ENCODE measurements at places on chromosomes 5 and 9.

- DNase-seq: no peak
Observed at GRCh38 chr9:77848404-77848803, 183.2 kb downstream of the GNAQ start.

- DNase-seq: no peak
Observed at GRCh38 chr9:76676857-76677256, 87.4 kb upstream of the PCA3 start.

- DNase-seq: no peak
Observed at GRCh38 chr5:123181394-123181801, 92.4 kb downstream of the PRDM6 start.

GRCh38 chr5:59430066-59430685 is 463.4 kb downstream of the PDE4D start:
- no peak for DNase-seq

DNA sequence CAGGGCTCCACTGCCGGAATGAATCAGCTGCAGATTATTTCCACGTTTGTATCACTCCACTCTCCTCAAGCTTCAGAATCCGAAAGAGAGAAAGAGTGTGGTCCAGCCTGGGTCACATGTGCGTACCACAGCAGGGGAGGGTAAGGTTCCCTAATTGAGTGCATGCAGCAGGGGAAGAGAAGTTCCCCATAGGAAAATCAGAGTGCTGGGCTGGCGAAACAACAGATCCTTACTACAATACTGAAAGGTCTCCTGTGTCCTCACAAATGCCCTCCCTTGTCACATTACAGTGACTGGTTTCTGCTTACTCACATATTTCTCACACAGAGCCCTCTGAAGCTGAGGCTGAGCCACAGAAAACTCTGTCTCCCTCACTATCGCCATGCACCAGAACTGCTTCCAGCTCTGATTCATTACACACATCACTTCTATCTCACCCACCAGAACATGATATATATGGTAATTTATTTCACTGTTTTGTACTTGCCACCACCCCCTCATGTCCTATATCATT is 532.2 kb upstream of the TUSC1 start:
- DNase-seq: no peak

DNA sequence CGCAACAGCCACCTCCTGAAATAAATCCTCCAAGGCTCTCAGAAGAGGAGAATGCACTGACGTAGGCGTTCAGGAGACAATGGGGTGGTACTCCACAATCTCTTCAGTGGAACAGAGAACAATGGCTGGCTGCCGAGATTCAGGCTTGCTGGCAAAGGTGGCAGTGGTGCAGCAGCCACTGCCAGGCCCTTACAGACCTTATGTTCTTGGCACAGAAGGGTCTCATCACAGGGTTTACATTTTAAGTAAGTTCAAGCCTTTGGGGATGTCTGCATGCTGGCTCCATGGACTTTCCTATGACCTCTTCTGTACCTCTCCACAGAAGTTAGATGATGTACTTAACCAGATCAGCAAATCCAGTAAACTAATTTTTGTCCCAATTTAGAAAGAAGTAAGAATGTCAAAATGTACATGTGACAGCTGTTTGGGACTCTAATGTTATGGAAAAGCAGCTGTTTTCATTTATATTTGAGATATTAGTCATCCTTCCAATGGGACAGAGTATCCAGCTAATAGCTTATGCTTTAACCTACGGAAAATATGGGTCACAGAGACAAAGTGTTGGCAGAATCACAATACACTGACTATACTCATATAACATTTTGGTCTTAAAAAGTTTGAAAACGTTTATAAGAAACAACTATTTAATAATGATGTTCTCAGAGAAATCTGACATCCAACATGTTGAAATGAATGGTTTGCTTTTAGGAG is 180.9 kb downstream of the MAPKAP1 start:
- no peak for DNase-seq

DNA sequence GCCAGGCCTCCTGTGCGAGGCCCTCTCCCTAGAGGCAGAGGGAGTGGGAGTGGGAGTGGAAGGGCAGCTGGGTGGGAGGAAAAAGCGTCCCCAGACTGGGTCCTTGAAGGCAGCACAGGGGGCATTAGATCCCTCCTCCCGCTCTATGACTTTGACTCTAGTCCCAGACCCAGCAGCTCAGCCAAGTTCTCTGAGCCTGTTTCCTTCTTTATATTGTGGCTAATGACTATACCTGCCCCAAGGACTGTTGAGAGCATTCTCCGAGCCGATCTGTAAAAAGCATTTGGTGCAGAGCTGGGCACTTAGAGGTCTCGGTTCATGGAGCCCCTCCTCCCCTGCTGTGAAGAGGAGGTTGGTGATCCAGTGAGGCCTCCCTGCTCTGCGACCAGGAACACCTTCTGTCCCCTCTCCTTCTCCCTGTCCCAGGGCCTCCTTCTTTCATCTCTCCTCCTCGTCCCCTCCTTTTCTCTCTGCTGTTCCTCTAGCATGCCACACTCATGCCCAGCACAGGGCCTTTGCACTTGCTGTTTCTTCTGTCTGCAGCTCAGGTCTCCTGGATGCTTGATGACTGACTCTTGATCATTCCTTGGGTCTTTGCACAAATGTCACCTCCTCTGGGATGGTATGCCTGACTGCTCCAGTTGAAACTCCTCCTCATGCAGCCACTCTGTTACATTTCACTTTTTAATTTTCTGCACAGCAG is 23.4 kb upstream of the PSD2 start:
- no peak for DNase-seq

DNA sequence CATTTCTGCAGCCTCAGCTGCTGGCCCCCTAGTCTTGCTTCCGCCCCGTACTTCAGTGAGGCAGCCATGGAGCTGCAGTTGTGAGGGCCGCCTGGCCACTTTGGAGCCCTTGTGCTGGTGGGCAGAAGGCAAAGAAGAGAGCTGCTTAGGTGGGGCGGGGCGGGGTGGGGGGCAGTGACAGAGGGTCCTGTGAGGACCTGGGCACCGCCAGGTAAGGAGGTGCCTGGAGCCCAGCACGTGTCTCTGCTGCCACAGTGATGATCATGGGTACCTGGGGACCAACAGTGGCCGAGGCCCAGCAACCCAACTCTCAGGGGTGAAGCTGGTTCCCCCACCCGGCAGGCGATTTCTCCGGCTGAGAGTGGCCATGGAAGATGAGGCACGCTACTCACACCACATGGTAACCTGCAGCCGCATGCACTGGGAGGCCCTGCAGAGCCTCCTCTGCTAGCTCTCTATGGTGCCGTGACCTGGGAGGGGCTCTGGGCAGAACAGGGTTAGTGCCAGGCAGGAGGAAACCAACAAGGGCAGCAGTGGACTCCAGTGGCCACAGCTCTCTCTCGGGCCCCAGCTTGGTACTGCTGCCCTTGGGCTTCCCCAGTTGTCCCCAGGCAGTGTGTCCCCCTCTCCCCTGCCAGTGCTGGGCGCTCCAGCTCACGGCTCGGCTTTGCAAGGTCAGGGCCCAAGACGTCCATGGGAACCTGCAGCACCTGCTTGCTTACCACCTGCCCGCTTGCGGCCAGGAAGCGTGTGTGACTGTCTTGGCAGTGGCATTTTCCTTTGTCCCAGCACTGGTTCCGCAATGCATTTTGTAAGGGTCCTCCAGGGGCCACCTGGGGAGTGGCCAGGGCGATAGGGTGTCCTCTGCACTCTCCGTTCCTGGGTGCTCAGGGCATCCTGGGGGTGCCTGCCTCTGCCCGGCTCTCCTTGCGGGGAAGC is 24.0 kb downstream of the NDUFS6 start:
- no peak for DNase-seq

DNA sequence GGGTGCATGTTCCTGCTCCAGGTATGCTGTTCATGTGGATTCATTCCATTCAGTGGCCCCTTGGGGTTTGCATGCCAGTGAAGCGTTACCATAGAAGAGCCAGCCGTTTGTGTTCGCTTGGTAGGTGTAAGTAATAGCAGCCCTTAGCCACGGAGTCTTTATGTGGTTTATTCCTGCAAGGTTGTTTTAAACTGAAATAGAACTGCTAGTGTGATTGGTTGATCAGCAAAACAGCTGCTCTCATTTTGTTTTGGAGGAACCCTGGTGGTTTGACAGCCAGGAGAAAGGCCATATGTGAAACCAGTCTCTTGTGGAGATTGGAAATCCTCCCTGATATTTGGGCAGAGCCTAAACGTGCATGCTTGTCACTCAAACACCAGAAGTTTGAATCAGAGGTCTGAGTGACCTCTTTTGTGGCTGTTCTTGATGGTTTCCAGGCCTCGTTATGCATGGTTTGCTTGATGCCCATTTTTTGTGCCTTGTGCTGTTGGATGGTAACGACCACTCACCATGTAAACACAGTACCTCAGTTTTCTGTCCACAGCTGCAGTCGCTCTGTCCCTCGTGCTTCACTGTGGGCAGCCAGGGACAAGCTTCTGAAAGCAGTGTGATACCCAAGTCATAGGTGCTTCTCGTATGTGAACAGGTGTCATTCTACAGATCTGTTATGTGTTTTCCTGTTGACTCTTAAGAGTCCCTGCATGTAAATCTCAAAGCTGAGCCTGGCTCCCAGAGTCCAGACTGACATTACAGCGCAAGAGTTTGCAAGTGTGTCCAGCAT is 58.3 kb upstream of the NXNL2 start:
- no peak for DNase-seq

DNA sequence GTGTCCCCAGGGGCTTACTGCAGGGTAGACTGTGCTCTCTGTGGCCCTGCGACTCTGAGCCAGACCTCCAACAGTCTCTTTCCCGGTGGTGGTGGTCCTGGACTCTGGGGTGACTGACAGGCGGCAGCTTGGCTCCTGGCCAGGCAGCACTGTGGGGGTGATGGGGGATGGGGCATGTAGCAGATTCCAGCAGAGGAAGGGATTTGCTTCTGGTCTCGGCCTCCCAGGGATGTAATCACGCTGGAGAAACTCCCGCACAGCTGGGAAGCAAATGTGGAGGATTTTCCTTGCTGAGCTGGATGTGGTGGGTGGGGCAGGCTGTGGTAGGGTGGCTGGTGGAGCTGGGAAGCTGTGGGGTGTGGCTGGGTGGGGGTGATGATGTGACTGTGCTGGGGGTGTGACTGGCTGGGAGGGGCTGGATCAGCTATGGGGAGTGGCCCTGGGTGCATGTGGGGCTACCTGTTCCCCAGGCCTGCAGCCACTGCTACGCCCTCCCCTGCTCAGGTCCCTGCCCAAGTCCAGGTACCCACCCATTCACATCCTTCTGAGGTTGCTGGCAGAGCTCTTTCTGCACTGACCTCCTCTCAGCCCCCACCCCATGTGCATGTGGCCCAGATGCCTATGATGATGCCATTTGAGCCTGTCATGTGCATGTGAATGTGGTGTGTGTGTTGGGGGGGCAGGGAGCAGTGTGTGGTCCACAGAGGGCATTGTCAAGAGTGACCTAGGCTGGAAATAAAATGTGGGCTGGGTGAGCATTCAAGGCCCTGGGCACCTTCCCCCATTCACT is 3.8 kb downstream of the NDST1 start:
- DNase-seq: no peak

DNA sequence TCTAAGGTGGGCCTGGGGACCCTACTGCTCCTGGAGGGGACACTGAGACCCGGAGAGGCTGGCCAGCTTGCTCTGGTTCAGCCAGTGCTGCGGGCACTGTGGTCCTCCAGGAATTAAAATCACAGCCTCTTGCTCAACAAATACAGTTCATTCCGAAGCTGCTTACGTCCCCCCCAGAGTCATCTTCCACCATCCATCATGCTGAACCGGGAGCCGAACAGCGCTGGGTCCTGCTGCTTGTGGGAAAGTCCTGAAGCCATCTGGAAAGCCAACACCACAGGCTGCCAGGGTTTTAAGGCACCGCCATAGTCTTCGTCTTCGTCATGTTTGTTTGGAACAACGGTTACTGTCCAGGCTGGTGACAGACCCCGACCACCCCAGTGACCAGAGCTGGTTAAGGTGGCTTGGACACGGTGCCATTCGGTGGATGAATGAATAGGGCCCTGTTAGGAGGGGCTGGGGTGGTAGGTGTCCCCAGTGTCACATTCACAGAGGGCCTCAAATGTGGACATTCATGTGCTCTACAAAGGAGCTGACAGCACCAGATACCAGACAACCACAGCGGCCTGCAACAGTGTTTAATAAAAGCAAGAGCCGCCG is 81.6 kb upstream of the PHYKPL start:
- no peak for DNase-seq

GRCh38 chr9:37800631-37801286 is at the start of gene DCAF10:
DCAF10 (plus strand) TSS chr9:37800797; CDS start chr9:37800867, 70 bp downstream.
- DNase-seq: peak; percentile 91

- no peak for DNase-seq
Observed at GRCh38 chr5:176366232-176366894, 1.1 kb downstream of the ARL10 start.

DNA sequence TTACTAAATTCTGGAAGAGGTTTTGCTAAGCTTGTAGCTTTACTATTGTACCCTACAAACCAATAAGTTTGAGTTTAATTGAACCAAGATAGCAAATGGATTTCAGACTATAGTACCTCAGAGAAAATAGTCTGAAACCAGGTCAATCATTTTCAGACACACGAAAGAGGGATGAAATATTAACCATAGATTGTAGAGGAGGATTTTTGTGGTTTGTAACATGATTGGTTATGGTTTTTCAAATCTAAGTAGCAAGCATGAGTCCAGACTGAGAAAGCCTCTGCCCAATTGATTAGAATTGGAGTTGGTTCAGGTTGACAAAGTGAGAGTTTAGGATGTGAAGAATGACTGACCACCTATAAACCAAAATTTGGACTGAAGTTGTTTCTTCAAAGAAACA is 562.7 kb upstream of the DMAC1 start:
- DNase-seq: no peak

DNA sequence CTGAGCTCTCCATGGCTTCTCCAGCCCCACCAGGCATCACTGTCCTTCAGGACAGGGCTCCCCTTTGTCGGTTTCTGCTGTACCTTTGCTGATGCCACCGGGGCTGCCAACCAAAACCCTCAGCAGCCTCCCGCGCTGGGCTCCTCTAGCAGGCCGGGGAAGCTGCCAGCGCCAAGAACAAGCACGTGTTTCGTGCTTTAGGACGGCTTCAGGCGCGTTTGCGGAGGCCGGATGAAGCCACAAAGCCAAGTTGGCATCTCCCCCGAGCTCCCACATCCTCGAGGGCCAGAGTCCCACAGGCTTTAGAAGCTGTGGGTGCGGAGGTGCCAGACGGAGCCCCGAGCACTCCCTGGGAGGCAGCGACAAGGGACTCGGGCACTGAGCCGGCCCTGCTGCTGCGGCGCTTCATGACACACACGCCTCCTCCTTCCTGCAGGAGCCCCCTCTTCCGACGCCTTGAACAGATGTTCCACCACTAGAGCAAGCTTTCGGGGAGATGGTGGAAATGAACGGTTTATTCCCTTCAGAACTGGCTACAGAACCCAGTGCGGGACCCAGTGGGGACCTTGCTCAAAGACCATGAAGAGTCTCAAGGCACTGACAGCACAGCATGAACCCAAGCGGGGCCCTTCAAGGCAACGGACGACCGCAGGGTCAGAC is 36.7 kb downstream of the SARDH start:
- DNase-seq: no peak
